Stimulated activated naive CD4-positive, alpha-beta T cell (primary cell): ENCODE measurements at places on chromosomes 6 and 20.

DNA sequence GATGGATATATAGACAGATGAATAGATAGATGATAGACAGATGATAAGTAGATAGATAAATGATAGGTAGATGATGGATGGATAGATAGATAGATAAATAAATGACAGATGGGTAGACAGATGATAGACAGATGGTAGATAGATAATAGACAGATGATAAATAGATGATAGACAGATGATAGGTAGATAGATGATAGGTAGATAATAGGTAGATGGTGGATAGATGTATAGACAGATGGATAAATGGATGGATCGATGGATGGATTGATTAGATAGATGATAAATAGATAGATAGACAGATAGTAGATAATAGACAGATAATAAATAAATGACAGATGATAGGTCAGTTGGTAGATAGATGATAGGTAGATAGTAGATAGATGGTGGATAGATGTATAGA is 212.7 kb downstream of the NFATC2 start:
- no peak for DNase-seq

GRCh38 chr6:85362652-85363310 is 87.1 kb upstream of the NT5E start:
- no peak for DNase-seq

DNA sequence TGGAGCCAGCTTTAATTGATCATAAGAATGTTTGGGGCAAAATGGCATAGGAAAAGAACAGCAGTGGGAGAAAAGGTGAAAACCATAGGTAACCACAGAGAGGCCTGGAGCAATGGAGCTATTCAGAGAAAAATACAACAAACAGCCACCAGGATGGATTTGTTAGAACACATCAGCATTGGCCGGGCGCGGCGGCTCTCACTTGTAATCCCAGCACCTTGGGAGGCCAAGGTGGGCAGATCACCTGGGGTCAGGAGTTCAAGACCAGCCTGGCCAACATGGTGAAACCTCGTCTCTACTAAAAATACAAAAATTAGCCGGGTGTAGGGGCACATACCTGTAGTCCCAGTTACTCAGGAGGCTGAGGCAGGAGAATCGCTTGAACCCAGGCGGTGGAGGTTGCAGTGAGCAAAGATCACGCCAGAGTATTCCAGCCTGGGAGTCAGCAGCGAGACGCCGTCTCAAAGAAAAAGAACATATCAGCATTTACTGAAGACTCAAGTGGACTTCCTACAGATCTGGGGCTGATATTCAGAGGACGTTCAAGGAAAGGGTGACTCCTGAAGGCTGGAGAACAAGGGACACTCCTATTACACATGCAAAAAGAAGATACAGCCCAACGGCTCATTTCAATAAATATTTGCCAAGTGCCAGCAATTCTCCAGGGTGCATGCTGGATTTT is 20.2 kb downstream of the SNHG17 start:
- no peak for DNase-seq

DNA sequence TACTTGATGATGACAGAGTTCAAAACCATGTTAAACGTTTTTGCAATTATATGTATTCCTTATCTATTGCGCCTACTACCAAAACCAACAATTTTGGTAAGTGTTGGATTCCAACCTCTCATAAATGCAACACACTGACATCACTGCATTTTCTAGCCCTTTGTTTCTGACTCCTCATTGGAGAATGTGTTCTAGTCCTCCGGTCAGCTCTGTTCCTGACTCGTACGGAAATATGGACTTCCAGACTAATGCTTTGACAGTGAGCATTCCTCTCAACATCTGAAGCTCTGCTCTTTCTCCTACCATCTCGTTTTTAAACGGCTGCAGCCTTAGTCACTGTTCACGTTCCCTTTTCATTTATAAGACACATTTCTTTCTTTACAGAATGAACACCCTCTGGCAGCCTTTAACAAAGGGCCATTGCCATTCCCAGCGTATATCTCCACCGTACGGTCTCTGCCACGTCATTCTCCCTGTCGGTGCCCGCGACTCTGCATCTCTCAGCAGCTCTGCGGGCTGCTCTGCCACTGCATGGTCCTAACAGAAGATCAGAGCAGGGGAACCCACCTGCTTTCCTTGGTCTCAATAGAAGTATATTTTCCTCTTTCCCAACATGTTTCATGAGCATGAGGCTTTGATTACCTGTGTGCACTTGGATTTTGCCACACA is 103.0 kb upstream of the SYNDIG1 start:
- DNase-seq, result no peak

DNA sequence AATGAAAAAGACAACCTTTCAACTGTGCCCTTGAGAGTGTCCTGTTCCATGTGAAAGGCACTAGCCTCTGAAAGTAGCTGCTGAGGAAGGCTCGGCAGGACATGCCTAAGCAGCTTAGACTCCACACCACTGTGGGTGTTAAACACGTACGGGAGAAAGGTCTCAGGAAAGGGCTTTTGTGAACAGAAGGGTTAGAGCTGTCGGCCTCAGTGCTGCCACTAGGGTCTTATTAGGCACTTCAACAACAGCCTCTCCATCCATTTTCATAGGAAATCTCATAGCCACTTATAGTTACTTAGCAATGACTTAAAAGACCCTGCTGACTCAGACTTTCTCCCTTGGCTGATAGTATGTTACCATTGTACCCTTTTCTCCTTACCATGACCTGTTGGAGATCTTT is 662.8 kb downstream of the TBC1D32 start:
- DNase-seq, result no peak

DNA sequence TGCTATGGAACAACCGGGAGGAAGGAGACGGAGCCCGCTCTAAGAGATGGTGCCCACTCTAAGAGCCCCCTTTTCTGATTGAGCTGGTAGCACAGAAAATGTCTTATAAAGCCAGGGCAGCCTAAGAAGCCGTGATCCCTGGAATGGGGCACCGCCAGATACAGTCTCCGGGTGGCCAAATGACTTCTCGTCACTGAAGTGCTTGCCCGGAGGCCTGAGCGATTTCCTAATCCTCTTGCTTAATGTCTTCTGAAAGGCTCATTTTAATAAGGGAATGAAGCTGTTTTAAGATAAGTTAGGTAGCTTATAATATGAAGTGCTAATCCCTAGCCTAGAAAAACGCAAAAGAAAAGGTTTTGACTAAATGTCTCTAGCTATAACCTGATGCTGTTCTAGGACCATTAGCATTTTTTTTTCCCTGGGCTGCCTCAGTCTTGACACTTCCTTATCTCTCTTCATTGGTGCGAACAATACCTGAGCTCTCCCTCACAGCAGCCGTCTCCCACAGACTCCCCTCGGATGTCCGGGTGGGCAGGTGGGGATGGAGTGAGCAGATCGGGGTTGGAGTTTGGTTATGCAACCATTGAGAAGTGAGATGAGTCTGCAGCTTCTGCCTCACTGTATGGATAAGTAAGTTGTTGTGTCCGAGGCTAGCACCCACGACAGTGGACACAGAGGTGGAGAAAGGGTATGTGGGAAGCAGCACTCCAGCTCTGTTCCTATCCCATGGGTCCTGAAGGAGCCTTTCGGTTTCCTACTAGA is 559.4 kb upstream of the AGPAT4 start:
- no peak for DNase-seq

GRCh38 chr6:69719602-69720193 is 77.1 kb downstream of the LMBRD1 start:
- DNase-seq, result no peak

DNA sequence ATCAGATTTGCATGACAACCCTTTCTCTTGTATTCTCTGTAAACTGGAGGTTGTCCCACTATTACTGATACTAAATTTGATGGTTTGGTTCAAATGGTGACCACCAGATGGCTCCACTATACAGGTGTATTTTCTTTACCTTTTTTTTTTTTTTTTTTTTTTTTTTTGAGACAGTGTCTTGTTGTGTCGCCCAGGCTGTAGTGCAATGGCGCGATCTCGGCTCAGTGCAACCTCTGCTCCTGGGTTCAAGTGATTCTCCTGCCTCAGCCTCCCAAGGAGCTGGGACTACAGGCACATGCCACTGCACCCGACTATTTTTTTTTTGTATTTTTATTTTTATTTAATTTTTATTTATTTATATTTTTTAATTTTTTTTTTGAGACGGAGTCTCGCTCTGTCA is 6.6 kb upstream of the WTAP start:
- DNase-seq, result peak; percentile 26

GRCh38 chr20:47677635-47678453 is 107.4 kb downstream of the SULF2 start:
- DNase-seq, result peak; percentile 45

DNA sequence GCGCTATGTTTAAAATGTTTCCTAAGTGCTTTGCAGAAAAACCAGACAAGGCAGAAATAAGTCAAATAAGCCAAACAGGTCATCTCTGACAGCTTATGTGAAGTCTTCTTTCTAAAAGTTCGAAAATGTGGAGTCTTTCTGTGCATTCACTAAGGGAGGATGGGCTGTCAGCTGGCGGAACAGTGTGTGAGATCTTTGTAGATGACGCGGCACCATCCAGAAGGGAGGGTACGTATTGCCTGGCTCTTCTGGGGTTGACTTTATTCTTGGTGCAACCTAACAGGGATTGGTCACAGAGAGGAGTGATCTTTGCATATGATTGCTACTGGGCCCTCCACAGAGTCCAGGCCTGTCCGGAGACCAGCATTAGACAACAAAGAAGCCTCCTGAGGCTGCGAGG is 114.5 kb upstream of the EDN1 start:
- DNase-seq, result no peak
